HCT116 (cell line): ENCODE measurements at places on chromosomes 3 and 15. TPM values are rescaled to one million over a fixed set of nuclear protein-coding genes. Genes with fewer than 3 reads are reported as not detected.

DNA sequence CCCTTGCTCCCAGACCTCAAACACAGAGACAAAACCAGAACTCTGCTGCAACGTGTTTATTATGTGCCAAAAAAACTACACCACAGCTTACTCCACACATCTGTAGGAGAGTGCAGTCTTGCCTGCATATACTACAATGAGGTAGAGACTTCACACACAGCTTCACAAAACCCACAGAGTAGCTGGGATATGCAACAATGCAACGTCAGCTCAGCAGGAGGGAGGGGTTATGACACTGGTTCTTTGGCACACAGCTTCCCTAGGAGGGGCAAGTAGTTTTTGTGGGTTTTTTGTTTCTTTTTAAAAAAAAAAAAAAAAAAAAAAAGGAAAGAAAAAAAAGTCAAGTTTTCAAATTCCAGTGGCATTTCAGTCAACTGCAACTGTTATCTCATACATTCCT, 2.9 kb upstream of the RPS17 start:
- no peak overlapping the region for H3K4me3 ChIP-seq
- peaks cover 7% of the 10 kb centered on the region for H3K36me3 ChIP-seq
- DNase-seq = no peak
- H3K27ac ChIP-seq = no peak overlapping the region

- no peaks in the 10 kb centered on the region; the same call in 1 of the 2 replicates for H3K4me1 ChIP-seq
- no peaks in the 10 kb centered on the region for H3K27me3 ChIP-seq
- no peaks in the 10 kb centered on the region for H3K36me3 ChIP-seq
- H3K4me3 ChIP-seq = no peak overlapping the region
These were observed 5.0 kb upstream of the SNX22 start for GRCh38 chr15:64146520-64146884.

GRCh38 chr3:182716114-182716688, 77.1 kb upstream of the ATP11B start:
- no peak overlapping the region for H3K27ac ChIP-seq
- H3K4me1 ChIP-seq = no peaks in the 10 kb centered on the region
- no peaks in the 10 kb centered on the region for H3K36me3 ChIP-seq
- no peak overlapping the region for H3K4me3 ChIP-seq

- no peaks in the 10 kb centered on the region for H3K27me3 ChIP-seq
- H3K27ac ChIP-seq = no peak overlapping the region
- H3K4me1 ChIP-seq = no peaks in the 10 kb centered on the region
- no peak for DNase-seq
These were observed 81.3 kb upstream of the ACTC1 start for GRCh38 chr15:34876640-34877039.

GRCh38 chr15:80482696-80483095, 78.5 kb downstream of the ARNT2 start:
- H3K27ac ChIP-seq = no peak overlapping the region
- H3K27me3 ChIP-seq = no peaks in the 10 kb centered on the region
- peaks cover 11% of the 10 kb centered on the region for H3K4me1 ChIP-seq
- H3K4me3 ChIP-seq = no peak overlapping the region
- DNase-seq = no peak

DNA sequence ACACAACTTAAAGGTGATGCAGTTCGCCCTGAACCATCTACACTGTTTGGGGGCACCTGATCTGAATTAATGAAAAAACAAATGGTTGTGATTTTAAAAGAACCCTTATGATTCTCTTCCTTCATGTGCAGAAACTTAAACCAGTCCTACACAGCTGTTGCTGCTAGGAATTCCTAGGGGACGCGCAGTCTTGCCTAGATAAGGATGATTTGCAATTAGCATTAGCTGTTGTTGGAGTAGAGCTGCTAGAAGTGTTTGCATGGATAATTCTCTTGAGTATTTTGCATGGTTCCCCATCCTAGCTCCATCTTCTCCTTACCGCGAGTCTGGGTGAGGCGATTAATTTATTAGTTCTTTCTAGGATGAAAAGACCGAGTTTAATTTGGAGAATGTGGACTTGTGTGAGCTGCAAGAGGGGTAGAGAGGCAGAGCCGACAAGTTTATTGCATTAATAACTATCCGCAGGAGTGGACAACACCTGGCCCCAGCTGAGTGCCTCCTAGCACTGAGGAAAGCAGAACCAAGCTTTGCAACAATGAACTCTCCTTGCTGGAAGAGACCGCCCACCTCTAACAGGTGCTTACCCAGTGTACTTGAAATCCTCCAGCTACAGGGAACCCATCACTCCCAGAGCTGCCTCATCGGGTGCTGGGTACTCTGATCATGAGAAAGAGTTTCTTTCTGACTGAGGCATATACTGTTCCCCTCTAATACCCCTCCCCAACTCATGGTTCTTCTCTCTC, 75.0 kb upstream of the WNT7A start:
- H3K36me3 ChIP-seq = no peaks in the 10 kb centered on the region
- no peak overlapping the region for H3K4me3 ChIP-seq
- no peaks in the 10 kb centered on the region for H3K4me1 ChIP-seq
- no peak overlapping the region for H3K27ac ChIP-seq

The APEH gene
- 246 TPM for total RNA-seq

The CEP70 gene
- 38.7 TPM for total RNA-seq

The GOLGA6A gene
- total RNA-seq = 0.39 TPM

The CPOX gene
- total RNA-seq = 353 TPM

The NGRN gene
- total RNA-seq = 72.7 TPM

The ACTR8 gene
- 25.5 TPM for total RNA-seq

The SPTBN5 gene
- 0.96 TPM for total RNA-seq

The ACKR2 gene
- total RNA-seq = 0.76 TPM

The MUC20 gene
- 2.4 TPM for total RNA-seq

The SLC28A1 gene
- not detected for total RNA-seq

The SETD2 gene
- total RNA-seq = 33.0 TPM
